Stimulated activated CD4-positive, alpha-beta T cell treated with anti-CD3 and anti-CD28 coated beads, TNF-alpha, amount 100 ng/mL, for 24 hours (primary cell): ENCODE measurements at places on chromosomes 2 and 18.

DNA sequence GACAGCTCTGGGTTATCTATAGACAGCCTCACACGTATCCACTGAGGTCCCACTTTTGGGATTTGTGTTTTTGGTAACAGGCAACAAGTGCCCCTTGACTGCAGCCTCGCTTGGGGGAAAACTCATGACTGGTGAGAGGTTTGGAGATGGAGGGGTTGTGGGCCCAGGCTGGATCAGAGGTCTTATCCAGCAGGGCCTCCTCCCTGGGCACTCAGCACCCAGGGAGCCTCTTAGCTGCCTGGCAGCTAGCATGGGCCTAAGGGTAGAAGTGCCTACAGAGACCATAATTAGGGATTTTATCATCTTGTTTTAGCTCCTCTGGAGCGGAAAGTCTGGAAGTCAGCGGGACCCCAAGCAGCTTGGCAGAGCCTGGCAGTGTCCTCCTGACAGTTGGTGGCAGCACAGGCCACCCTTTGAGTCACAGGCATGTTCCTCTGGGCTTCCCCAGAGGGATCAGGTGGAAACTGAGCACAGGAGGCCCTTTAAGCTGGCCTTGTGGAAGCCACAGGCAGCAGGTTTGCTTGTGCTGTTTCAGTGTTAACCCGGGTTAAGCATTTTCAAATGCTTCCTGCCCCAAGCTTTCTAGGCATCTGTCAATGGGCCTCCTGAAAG, 143.1 kb downstream of the KCTD1 start:
- DNase-seq, result no peak

GRCh38 chr2:101710471-101711318, 13.2 kb downstream of the MAP4K4 start:
- no peak for DNase-seq

DNA sequence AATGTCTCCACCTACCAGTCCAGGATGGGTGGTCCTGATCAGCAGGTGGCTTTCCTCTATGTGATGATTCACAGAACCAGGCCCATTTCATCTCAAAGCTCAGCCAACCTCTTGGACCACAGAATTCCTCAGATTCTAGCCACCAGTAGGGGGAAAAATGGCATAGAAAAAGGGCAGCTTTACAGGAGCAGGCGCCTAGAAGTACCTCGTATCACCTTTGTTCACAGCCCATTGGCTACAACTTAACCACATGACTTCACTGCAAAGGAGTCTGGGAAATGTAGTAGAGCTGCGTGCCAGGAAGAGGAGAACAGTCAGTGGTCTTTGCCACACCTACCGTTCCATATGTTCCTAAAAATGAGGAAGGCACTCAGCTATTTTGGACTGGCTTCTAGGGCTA, 62.8 kb upstream of the DTNA start:
- DNase-seq, result no peak

GRCh38 chr2:213416832-213417231, 132.6 kb downstream of the SPAG16 start:
- no peak for DNase-seq

- DNase-seq, result no peak
These were observed 104.4 kb upstream of the STK17B start for GRCh38 chr2:196275646-196276352.

GRCh38 chr18:44602845-44603244, 77.8 kb upstream of the SETBP1 start:
- no peak for DNase-seq

- DNase-seq, result no peak
These were observed 1210.4 kb upstream of the ACVR2A start for GRCh38 chr2:146634230-146635097.

- no peak for DNase-seq
These were observed 271.0 kb upstream of the GALNT5 start for GRCh38 chr2:156986339-156986988.

DNA sequence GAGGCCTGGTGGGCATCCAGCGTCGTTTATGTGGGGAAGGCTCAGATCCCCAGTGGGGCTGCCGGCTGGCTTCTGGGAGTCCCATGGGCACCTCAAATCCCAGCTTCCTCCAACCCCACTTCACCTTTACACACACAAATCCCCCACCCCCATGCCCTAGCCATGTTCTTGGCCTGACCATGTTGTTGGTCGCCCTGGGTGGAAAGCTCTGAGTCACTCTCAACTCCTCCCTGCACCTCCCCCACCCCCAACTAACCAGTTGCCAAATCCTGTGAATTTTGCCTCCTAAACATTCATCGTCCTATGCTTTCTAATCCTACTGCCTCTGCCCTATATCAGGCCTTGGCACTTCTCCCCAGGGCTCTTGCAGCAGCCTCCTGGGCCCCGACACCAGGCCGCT, 6.4 kb downstream of the TNS1 start:
- DNase-seq, result no peak

GRCh38 chr2:224723586-224724217, 7.5 kb upstream of the CCDC195 start:
- no peak for DNase-seq

DNA sequence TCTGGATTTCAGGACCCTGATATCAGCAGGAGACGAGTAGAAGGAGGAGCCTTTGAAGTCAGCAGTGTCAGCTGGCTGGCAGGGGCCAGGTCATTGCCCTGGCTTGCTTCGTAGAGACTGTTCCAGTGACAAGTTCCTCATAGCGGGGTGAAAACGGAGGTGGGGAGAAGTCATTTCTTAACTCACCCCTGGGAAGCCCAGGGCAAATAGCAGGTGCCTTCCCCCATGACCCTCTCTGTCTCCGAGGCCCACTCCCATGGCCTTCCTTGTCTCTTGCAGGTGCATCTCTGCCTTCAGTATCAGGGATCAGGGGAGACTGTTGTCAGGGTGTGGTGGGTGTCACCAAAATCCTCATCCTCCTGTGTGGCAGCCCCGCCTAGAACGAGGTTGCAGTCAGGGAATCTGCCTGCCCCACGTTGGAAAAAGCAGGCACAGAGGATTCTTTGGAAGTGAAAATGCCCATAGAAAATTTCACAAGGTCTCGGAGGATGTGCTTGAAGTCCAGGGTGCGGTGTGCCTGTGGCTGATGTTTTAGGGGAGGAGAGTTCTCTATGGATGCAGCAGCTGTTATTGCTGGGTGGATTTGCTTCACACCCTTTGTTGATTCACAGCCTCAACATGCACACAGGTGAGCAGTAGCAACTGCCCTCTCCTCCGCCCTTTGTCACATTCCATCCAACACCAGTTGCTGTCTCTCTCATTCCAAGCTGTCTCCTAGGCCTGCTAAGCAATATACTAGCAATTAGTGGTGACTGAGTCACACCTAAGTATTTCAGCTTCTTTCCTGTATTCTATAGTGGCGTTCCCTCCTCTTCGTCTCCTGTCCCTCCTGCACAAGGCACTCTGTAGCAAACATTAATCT, 142.6 kb upstream of the FHL2 start:
- DNase-seq, result no peak

- DNase-seq, result no peak
These were observed 28.8 kb upstream of the NEDD4L start for GRCh38 chr18:58015065-58015780.

DNA sequence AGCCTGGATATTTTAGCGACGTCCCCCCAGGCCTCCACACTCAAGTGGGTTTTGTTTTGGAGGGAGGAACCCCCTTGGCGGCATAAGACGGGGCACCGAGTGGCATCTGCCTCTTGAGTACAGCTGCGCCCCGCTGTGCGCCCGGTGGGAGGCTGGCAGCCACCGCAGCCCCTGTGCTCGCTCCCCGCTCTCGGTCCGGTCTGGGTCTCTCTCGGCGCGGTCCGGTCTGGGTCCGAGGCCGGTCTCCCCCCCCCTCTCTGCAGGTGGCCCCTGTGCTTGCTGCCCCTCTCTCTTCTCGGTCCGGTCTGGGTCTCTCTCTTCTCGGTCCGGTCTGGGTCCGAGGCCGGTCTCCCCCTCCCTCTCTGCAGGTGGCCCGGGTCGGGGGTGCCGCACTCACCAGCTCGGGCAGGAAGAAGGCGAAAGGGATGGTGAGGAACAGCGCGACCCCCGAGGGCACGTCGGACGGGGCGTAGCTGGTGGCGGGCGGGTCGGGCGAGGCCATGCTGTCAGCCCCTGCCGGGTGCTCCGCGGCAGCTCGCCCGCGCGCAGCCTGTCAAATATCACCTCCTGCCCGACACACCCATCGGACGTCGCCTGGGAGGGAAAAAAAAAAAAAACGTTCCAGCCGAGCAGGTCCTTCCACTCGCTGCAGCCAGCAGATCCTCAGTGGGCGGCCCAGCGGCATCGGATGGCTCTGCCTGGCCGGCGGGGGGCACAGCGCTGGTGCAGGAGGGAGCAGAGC, at the start of gene MALL:
TSS of gene MALL (minus strand) at position 532 of the 742 bp plus-strand sequence. CDS start at position 502, 30 bp downstream.
- no peak for DNase-seq

GRCh38 chr18:14969500-14969899, 221.5 kb downstream of the ANKRD30B start:
- no peak for DNase-seq

DNA sequence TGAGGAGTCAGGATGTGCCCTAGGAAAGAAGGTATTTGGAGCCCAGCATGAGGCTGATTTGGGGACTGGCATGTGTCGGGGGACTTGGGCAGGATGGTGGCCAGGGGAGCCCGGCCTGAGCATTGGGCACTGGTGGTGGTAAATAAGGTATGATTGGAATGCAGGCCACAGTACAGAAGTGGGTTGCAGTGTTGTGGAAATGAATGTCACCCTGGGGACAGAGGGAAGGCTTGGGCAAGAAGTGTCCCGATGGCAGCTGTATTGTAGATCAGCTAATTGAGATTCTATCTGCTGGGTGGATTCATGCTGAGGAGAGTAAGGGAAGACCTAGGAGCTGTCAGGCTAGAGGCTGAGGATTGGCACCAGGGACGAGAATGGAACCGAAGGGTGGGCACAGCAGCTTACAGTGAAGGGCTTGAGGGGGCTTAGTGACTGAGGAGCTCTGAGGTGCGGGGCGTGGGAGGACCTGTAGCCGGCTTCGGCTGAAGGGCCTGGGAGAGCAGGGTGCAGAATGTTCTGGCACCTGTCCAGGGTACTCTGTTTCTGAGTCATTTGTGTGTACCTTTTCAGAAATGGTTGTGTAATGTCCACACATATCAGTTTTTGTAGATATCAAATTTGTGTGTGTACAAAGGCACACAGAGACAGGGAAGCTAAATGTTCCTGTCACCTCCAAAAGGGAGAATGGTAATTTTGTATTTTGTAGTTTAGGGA, 170.2 kb downstream of the PRKCE start:
- no peak for DNase-seq

GRCh38 chr18:51251625-51252024, 54.1 kb upstream of the MEX3C start:
- DNase-seq, result no peak

DNA sequence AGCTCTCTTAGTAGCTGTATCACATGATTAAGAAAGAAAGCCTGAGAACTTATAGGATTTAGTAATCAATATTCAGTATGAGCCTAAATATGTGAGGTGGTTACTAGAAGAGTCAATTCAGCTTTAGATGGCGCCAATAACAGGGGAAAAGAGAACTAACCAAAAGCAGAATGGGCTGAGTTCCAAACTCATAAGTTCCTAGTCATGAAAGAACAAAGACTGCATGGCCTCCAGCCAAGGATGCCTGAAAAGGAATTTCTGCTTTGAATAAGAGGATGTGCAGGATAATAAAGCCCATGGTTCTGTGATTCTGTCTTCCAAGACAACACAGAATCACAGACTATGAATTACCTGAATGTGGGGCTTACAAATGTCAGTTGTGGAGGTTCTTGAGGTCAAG, 196.5 kb downstream of the SATB2 start:
- no peak for DNase-seq

- DNase-seq, result peak; percentile 32
These were observed 83.4 kb upstream of the RTN4 start for GRCh38 chr2:55133467-55134315.
